ENCODE measurements at places on chromosomes 2 and 18. TPM values are rescaled to one million over a fixed set of nuclear protein-coding genes. Genes with fewer than 3 reads are reported as not detected.

MFSD2B gene
- 0.80 TPM for total RNA-seq

SP9 gene
- total RNA-seq = 2.4 TPM

REG3G gene
- total RNA-seq = not detected

RAB17 gene
- 1.9 TPM for total RNA-seq

VWA3B gene
- total RNA-seq = 1.6 TPM

E2F6 gene
- 12.2 TPM for total RNA-seq

ELOA2 gene
- not detected for total RNA-seq

KRCC1 gene
- total RNA-seq = 11.9 TPM

NTSR2 gene
- total RNA-seq = 31.2 TPM

MTCL1 gene
- total RNA-seq = 90.6 TPM

ATP6V1B1 gene
- not detected for total RNA-seq

CRYBA2 gene
- total RNA-seq = 1.2 TPM

RIOK3 gene
- total RNA-seq = 47.3 TPM

ITGB1BP1 gene
- 130 TPM for total RNA-seq

SERPINE2 gene
- total RNA-seq = 108 TPM

TRIM43 gene
- total RNA-seq = not detected

FNDC4 gene
- total RNA-seq = 58.3 TPM

DSG1 gene
- 0.14 TPM for total RNA-seq

ADGRF3 gene
- 1.0 TPM for total RNA-seq

TCF23 gene
- total RNA-seq = not detected

R3HDM1 gene
- total RNA-seq = 288 TPM

DSC1 gene
- total RNA-seq = 1.3 TPM

HAAO gene
- 1.1 TPM for total RNA-seq

CRYGD gene
- 0.99 TPM for total RNA-seq

LOXHD1 gene
- total RNA-seq = 3.1 TPM

CABYR gene
- total RNA-seq = 13.7 TPM

NT5C1B gene
- total RNA-seq = not detected

KCNJ3 gene
- total RNA-seq = 36.7 TPM

FHOD3 gene
- 31.2 TPM for total RNA-seq

ERCC3 gene
- total RNA-seq = 48.0 TPM

ICOS gene
- total RNA-seq = not detected

UGT1A7 gene
- total RNA-seq = not detected

ESPNL gene
- total RNA-seq = not detected

GAL3ST2 gene
- total RNA-seq = 1.1 TPM

GNLY gene
- 0.73 TPM for total RNA-seq

ZBTB7C gene
- 11.7 TPM for total RNA-seq

CRYGC gene
- total RNA-seq = not detected

PROKR1 gene
- not detected for total RNA-seq

CERKL gene
- 3.1 TPM for total RNA-seq

ZNF513 gene
- 16.4 TPM for total RNA-seq

PLCD4 gene
- 6.5 TPM for total RNA-seq

OTOS gene
- 7.8 TPM for total RNA-seq

VAMP8 gene
- total RNA-seq = 9.6 TPM

MC4R gene
- 2.2 TPM for total RNA-seq

Data from dorsolateral prefrontal cortex (tissue), 122 donors.